Stomach (tissue), 19 donors: ENCODE measurements at places on chromosomes 2 and 18. TPM values are rescaled to one million over a fixed set of nuclear protein-coding genes. Genes with fewer than 3 reads are reported as not detected.

- no peak overlapping the region for H3K27ac ChIP-seq
- H3K27me3 ChIP-seq: no peaks in the 10 kb centered on the region
- H3K36me3 ChIP-seq: peaks cover 50% of the 10 kb centered on the region
- peaks cover 5% of the 10 kb centered on the region for H3K4me1 ChIP-seq
- no peak for DNase-seq
Observed at GRCh38 chr18:62102221-62102620, 84.6 kb downstream of the PIGN start.

- no peak overlapping the region for H3K27ac ChIP-seq
- H3K4me3 ChIP-seq: no peak overlapping the region
- no peaks in the 10 kb centered on the region for H3K4me1 ChIP-seq
- H3K36me3 ChIP-seq: no peaks in the 10 kb centered on the region
Observed at GRCh38 chr2:60472041-60472440, 81.4 kb downstream of the BCL11A start.

The AGFG1 gene
- total RNA-seq: 32.4 TPM

DNA sequence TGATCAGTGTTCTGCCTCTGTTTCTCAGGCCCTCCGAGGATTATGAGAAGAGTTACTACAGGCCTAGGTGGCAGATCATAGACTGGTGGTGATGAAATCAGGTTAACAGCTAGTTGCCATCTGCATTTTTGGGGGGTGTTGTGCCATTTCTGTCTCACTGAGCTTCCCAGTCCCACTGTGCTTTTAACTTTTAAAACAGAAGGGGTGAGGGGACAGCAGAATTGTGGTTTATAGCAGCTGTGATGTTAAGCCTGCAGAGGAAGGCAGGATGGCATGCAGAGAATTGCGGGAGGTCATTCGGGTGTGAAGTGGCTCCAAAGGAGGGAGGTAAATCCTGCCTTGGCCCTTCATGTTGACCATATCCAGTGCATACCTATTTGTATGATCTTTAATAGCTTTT is 5.0 kb downstream of the CAB39 start:
- H3K27ac ChIP-seq: no peak overlapping the region
- H3K4me1 ChIP-seq: peaks cover 85% of the 10 kb centered on the region
- DNase-seq: no peak
- H3K4me3 ChIP-seq: no peak overlapping the region
- H3K27me3 ChIP-seq: no peaks in the 10 kb centered on the region
- peaks cover 9% of the 10 kb centered on the region for H3K36me3 ChIP-seq

- no peaks in the 10 kb centered on the region for H3K36me3 ChIP-seq
- peak overlapping the region; percentile 72 for H3K27ac ChIP-seq
- no peaks in the 10 kb centered on the region for H3K27me3 ChIP-seq
- peaks cover 87% of the 10 kb centered on the region for H3K4me1 ChIP-seq
- peak overlapping the region; percentile 26 for H3K4me3 ChIP-seq
Observed at GRCh38 chr18:75226286-75226955, 15.8 kb downstream of the TSHZ1 start.

GRCh38 chr2:195575016-195575415 is 82.0 kb upstream of the SLC39A10 start:
- no peak overlapping the region for H3K4me3 ChIP-seq
- no peaks in the 10 kb centered on the region for H3K27me3 ChIP-seq
- no peak overlapping the region for H3K27ac ChIP-seq
- no peak for DNase-seq
- H3K36me3 ChIP-seq: no peaks in the 10 kb centered on the region
